ENCODE measurements at places on chromosomes 6 and 20.

DNA sequence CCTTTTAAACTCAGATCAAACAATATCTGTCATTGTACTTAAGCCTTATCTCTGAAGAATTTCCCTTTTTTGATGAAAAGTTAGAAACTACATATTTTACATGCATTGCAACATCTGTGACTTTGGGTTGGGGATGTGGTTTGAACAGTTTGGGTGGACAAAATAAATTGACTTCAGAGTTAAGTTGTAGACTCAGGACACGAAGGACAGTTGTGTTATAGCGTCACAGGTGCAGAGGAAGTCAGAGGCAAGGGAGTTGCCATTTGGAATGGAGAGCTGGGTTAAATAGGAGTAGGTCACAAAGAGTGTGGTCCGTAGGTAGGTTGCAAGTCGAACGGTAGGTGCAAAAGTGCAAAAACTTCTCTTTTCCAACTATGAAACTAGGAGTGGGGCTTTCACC, 46.0 kb downstream of the ZFAND3 start:
- no peaks in the 10 kb centered on the region for H3K4me1 ChIP-seq
- H3K4me3 ChIP-seq, result no peak overlapping the region
- no peaks in the 10 kb centered on the region for H3K27me3 ChIP-seq
- no peak overlapping the region for H3K27ac ChIP-seq
- no peaks in the 10 kb centered on the region for H3K36me3 ChIP-seq
- no peak for DNase-seq

DNA sequence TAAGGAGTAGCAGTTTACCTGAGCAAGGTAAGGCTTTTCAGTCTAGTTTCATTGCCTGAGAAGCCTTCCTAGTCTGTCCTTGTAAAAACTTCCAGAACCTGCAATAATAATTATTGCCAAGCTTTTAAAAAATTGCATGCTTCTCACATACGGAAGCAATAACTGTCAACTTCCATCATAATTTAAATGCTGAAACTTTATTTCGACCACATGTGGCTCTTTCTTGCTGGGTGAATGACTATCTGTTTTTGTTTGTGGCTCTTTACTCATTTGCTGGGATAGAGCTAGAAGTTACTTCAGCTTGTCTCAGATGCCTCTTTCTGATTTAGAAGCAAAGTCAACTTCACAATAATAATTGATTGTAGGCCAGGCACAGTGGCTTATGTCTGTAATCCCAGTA, 95.9 kb upstream of the COL21A1 start:
- H3K36me3 ChIP-seq, result no peaks in the 10 kb centered on the region
- no peaks in the 10 kb centered on the region for H3K27me3 ChIP-seq
- H3K27ac ChIP-seq, result no peak overlapping the region
- DNase-seq, result no peak
- H3K4me1 ChIP-seq, result no peaks in the 10 kb centered on the region
- H3K4me3 ChIP-seq, result no peak overlapping the region

- H3K36me3 ChIP-seq, result peaks cover 95% of the 10 kb centered on the region
- DNase-seq, result no peak
- H3K4me3 ChIP-seq, result no peak overlapping the region
- no peaks in the 10 kb centered on the region for H3K27me3 ChIP-seq
Measured at GRCh38 chr6:4125933-4126864, 9.2 kb downstream of the ECI2 start.

GRCh38 chr6:2749969-2750600, 637 bp downstream of the MYLK4 start:
- no peaks in the 10 kb centered on the region for H3K4me1 ChIP-seq
- no peaks in the 10 kb centered on the region for H3K36me3 ChIP-seq
- no peak overlapping the region for H3K27ac ChIP-seq
- no peaks in the 10 kb centered on the region for H3K27me3 ChIP-seq

- H3K4me1 ChIP-seq, result no peaks in the 10 kb centered on the region
- no peak for DNase-seq
- H3K27ac ChIP-seq, result no peak overlapping the region
- no peaks in the 10 kb centered on the region for H3K36me3 ChIP-seq
Measured at GRCh38 chr6:92176666-92177065, 1242.7 kb downstream of the EPHA7 start.

- H3K4me3 ChIP-seq, result no peak overlapping the region
- H3K27me3 ChIP-seq, result no peaks in the 10 kb centered on the region
- no peaks in the 10 kb centered on the region for H3K36me3 ChIP-seq
- H3K27ac ChIP-seq, result no peak overlapping the region
Measured at GRCh38 chr6:33156561-33156960, 35.7 kb downstream of the COL11A2 start.

DNA sequence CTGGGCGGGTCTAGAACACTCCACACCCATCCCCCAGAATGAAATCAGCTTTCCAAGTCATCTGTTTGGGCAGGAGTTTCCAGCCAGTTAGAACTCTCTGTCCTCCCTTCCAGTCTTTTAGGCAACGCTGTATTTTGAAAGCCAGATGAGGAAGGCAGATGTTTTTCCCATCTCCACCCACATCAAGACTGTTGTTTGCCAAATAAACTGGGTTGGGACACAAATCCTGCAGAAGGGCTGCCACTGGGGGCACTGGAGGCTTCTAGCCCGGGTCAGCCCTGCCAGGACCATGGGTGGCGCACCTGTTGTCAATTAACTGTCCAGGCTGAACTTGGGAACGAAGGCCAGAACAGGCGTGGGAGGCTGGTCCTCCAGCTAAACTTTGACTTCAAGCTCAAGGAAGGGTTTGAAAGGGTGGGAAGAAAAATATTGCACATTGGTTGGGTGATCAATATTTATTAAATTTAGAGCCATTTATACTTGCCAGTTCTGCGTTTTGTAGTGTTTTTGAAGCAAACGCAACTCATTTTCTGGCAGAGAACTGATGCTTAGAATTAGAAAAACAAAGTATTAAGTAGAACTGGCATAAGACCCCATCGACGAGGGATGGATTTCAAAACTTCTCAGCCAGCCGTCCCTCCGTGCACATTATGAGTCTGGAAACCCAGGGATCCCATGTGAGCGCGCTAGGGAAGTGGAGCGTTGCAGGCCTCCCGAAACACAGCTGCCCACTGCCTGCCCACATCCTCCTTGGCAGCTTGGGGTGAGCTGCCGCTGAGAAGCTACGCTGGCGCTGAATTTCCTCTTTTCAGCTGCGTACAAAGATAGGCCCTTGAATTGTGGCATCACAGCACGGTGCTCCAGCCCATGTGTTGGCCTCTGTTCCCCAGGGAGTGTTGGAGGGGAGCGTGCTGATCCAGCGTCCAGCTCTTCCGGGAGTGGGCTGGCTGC, 297.4 kb downstream of the QKI start:
- peaks cover 13% of the 10 kb centered on the region for H3K4me1 ChIP-seq
- no peaks in the 10 kb centered on the region for H3K27me3 ChIP-seq
- peak; percentile 83 for DNase-seq
- no peaks in the 10 kb centered on the region for H3K36me3 ChIP-seq

- no peak overlapping the region for H3K27ac ChIP-seq
- peaks cover 5% of the 10 kb centered on the region for H3K4me1 ChIP-seq
- DNase-seq, result no peak
- no peak overlapping the region for H3K4me3 ChIP-seq
- H3K36me3 ChIP-seq, result no peaks in the 10 kb centered on the region
Measured at GRCh38 chr6:139254196-139254595, 37.6 kb downstream of the TXLNB start.

DNA sequence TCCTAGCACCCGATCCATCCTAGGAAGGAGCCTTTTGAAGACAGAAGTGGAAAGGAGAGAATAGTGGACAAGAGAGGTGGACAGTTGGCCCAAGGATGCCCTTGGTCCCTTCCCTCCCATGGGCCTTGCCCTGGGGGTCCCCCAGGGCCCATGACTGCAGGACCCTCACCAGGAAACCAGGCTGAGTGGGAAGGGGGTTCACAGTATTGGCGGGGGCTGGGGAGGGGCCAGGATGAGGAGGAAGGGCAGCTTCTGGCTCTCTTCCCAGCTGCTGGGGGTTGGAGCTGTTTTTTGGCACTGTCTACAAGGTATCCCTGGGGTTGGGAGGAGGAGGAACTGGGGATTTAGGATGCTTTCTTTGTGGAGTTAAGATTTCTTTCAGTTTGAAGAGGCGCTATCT, 4.0 kb upstream of the DSN1 start:
- no peaks in the 10 kb centered on the region for H3K36me3 ChIP-seq
- H3K4me1 ChIP-seq, result peaks cover 7% of the 10 kb centered on the region
- no peak overlapping the region for H3K4me3 ChIP-seq
- DNase-seq, result no peak

DNA sequence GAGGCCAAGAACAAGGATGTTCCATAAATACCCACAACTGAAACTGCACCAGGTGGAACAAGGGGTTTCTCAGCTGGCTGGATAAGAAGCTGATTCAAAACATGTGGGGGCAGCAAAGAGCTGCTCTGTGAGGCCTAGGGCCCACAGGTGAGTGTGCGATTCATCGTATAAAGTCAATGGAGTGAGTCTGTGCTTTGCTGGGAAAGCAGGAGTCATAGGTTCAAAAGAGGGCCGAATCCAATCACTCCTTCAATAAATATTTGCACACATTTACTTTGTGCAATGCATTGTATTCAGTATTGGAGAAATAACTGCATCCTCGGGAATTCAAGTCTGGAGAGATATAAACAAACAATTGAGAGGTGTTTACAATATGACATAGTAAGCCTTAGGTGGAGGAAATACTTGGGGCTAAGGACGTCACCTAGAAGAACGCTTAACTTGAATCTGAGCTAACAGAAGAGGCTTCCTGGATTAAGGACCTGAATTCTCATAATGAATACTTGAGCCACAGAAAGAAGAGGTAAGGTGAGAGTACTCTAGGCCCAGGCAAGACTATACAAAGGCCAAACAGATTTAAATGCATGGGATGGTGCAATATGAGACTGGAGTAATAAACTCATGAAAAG, 83.7 kb upstream of the TMEM30A start:
- no peaks in the 10 kb centered on the region for H3K4me1 ChIP-seq
- no peaks in the 10 kb centered on the region for H3K36me3 ChIP-seq
- no peak overlapping the region for H3K4me3 ChIP-seq
- no peak overlapping the region for H3K27ac ChIP-seq

- H3K27me3 ChIP-seq, result no peaks in the 10 kb centered on the region
- no peak overlapping the region for H3K4me3 ChIP-seq
- H3K36me3 ChIP-seq, result no peaks in the 10 kb centered on the region
- no peak for DNase-seq
Measured at GRCh38 chr20:2761885-2762284, 38.5 kb downstream of the CPXM1 start.

DNA sequence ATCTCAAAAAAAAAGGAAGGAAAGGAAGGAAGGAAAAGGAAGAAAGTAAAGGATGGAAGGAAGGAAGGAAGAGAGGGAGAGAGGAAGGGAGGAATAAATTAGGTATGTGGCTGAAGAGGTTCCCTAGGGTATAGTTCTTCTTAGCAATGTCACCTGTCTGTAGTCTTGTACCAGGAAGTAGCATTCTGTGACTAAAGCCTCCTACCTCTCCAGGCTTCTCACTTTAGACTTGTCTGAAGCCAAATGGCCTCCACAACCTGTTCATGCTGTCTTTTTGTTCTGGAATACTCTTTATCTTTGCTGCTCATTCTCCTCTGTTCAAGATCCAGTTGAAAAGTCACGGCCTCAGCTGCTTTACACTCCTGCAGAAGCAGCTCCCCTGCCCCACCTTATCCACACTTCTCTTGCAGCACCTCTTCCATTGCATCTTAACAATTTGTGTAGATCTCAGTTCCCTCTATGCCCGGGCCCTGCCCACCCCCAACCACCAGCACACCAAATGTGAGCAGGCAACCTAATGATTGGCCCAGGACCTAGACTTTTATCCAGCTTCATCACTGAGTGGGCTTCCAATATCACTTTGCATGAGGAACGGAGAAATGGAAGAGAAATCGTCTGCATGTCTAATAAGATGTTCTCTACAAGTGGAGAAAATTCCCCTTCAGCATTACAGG, 19.1 kb downstream of the GCNT2 start:
- no peaks in the 10 kb centered on the region for H3K4me1 ChIP-seq
- no peak overlapping the region for H3K4me3 ChIP-seq
- no peaks in the 10 kb centered on the region for H3K36me3 ChIP-seq
- DNase-seq, result no peak
- H3K27me3 ChIP-seq, result no peaks in the 10 kb centered on the region

DNA sequence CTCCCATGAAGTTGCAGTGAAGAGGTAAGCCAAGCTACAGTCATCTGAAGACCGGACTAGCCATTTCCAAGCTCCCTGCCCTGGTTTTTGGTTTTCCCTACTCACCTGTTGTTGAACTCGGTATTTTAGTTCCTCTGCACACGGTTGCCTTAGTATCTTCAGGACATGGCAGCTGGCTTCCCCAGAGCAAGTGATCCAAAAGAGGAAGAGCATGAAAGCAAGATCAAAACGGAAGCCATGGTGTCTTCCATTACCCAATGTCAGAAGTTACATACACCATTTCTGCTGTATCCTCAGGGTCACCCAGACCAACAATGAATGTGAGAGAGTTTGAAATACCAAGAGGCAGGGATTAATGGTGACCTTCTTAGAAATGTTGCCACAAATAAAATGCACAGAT, 276.6 kb upstream of the CNR1 start:
- no peaks in the 10 kb centered on the region for H3K36me3 ChIP-seq
- no peak for DNase-seq
- H3K27me3 ChIP-seq, result no peaks in the 10 kb centered on the region

DNA sequence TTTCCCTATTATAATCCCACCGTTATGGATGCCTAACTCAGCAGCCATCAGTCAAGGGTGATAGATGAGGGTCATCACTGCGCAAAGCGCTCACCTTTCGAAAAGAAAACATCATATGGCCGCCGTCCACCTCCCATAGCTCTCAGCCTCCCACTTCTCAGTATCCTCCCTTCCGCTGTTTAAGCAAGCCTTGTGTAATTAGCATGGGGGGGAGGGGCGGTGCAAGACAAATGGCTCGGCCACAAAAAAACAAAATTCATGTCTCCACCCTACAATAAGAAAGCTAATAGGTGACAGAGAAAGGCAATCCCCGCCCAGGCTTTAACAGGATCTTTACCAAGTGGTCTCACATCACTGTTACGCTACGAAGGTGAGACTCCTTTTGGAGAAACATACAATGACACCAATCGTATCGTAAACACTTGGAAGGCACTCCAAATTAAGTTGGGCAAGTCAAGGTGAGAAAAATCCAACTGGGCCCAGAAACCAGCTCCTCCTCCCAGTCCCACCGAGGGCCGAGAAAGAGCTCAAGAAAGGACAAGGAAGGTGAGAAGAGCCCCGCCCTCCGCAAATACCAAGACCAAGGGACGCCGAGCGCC, 645 bp downstream of the DDX39B start:
- H3K4me1 ChIP-seq, result peaks cover 43% of the 10 kb centered on the region
- no peaks in the 10 kb centered on the region for H3K36me3 ChIP-seq
- no peak for DNase-seq
- H3K27me3 ChIP-seq, result no peaks in the 10 kb centered on the region
- peak overlapping the region; percentile 84 for H3K27ac ChIP-seq
- H3K4me3 ChIP-seq, result peak overlapping the region; percentile 83

GRCh38 chr6:152220786-152221185, 413.3 kb downstream of the ESR1 start:
- H3K4me1 ChIP-seq, result no peaks in the 10 kb centered on the region
- no peaks in the 10 kb centered on the region for H3K36me3 ChIP-seq
- no peak overlapping the region for H3K27ac ChIP-seq
- no peak for DNase-seq
- H3K27me3 ChIP-seq, result no peaks in the 10 kb centered on the region
- no peak overlapping the region for H3K4me3 ChIP-seq
